Endodermal cell (in vitro differentiated cells): ENCODE measurements at places on chromosomes 6 and 20.

DNA sequence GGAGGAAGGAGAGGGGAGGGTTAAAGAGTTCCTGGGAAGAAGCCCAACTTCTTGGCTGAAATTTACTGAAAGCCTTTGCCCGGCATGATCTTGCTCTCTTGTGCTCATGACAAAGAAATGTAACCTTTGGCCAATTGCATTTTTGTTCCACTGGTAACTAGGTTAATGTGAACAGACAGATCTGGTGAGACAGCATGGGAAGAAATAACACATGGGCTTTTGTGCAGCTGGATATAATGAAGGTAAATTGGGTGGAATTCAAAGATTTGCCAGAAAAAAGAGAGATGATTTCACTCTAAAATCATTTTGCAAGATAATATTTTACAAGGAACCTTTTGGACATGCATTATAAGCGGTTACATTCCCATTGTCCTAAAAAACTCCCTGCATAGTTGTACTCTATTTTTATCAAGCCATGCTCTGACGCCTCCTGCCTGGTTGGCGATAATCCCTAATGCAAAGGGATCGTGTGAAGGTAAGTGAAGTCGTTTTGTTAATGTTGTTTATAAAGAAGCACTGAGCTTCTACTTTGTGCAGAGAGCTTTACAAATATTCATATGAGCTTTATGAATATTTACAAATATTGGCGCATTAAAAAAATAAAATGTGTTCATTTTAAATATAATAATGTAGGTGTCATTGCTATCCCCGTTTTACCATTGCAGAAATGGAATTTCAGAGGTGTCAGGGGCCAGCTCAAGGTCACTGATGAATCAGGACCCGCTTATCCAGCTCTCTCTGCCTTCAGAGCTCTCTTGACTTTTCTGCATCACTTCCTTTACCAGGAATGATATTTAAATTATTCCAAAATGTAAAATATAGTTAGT is 161.3 kb upstream of the AGPAT4 start:
- DNase-seq = no peak

- DNase-seq = no peak
Measured at GRCh38 chr6:113719545-113719944, 137.6 kb upstream of the MARCKS start.

GRCh38 chr6:169529931-169530751 is 171.7 kb downstream of the WDR27 start:
- DNase-seq = no peak

GRCh38 chr20:14918976-14919375 is 581.6 kb upstream of the FLRT3 start:
- DNase-seq = no peak

DNA sequence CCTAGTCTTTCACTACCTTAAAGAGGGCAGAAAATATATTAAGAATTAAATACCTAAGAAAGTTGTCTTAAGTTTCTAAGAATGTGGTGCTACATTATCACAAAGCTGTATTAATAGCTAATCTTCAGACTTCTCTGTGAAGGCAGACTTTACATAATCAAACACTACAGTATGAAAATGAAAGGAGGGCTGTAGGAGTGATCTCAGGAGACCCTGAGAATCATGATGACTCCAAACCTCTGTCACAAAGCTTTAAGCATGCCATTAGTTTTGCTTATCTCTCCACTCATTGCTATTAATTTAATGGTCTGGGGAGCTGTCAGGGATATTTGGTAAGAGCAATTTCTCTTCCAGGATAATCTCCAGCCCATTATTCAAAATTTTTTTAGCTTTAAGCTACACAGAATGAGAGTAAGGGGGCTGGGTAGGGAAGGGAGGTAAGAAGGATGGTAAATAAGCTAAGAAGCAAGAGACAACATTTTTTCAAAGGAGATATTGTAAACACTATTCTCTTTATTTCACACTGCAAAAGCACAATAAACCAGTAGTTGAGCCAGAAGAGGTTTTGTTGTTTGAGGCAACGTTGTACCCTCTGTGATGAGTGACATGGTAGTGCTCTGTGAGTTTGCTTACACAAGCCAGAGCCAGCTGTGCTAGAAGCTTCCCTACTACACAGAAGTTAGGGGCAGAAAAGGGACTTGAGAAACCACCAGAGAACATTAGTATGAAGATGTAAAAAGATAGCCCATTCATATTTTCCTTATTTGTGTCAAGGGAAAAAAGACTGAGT is 258.8 kb downstream of the GMDS start:
- no peak for DNase-seq

DNA sequence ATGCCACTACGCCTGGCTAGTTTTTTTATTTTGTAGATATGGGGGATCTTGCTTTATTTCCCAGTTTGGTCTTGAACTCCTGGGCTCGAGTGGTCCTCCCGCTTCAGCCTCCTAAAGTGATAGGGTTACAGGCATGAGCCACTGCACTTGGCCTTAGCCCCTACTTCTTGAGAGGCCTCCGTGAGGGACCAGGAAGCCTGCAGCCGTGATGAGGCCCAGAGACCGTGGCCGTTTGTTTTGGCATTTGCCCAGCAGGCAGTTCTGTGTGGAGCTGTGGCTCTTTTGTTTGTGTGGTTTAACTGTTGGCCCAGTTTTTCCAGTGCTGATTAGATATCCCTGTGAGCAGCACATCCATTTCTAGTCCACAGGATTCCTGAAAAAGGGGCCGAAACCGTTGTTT is 39.8 kb downstream of the SRSF3 start:
- no peak for DNase-seq

GRCh38 chr6:47180633-47181032 is 129.1 kb downstream of the TNFRSF21 start:
- peak; percentile 69 for DNase-seq

- DNase-seq = peak; percentile 17
Measured at GRCh38 chr6:155026022-155026705, 31.0 kb downstream of the TIAM2 start.

DNA sequence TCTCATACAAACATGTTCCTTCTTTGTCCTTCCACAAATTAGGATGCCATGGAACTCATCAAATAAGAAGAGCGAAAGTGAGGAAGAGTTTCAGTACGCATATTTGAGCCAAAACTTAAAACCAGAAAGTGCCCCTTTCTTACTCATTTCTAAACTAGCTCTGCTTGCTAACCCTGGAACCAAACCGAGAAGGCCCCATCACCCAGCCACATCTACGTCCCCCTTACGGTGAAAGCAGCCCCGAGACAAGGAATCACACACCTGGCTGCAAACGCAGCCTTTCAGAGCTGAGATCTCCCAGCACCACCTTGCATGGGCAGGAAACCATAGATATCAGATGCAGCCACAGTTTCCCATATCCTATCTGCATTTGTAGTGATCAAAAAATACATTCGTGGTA is 28.5 kb downstream of the TRERF1 start:
- no peak for DNase-seq

GRCh38 chr20:48898210-48898609 is 23.3 kb upstream of the ARFGEF2 start:
- no peak for DNase-seq

DNA sequence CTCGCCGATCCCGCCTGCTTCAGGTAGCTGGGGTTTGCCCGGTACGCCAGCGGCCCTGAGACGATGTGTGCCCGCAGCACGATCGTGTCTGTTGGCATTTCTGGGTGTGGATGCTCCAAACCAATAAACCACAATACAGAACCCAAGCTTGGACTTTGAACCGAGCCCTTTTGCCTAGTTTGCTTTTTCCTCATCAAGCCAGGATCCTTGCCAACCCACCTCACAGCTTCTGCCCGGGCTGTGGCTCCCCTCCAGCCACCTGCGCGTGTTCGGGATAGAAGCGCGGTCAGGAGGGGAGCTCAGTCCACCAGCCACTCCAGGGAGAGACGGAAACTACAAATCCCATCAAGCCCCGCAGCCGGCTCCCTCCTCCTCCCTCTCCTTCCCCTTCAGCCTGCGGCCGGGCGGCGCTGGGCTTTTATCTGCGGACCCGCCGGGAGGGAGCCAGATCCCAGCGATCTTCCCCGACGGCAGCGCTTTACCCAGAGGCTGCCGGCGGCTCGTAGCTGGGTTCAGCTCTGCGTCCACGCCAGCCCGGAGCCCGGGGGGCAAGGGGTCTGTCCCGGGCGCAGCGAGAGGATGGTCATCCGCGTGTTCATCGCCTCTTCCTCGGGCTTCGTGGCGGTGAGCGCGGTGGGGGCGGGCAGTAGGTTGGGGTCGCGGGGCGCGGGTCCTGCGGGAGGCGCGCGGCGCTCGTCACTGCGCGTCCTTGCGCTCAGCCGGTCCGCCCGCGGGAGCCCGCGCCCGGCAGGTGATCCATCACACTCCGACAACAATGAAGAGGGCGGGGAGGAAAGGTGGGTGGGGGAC is at the start of gene SH3BGRL2:
TSS of gene SH3BGRL2 (plus strand) at position 447 of the 810 bp plus-strand sequence. CDS start at position 580, 133 bp downstream.
- DNase-seq = peak; percentile 94

- peak; percentile 98 for DNase-seq
Measured at GRCh38 chr6:43477235-43478007, at the start of gene TJAP1. Gene TJAP1 (plus strand): TSS chr6:43477570. CDS start chr6:43499002, 21,432 bp downstream.
